ENCODE measurements at places on chromosomes 12 and 14. TPM values are rescaled to one million over a fixed set of nuclear protein-coding genes. Genes with fewer than 3 reads are reported as not detected.

Gene CHPT1
- total RNA-seq, result 57.5 TPM

Gene ERP27
- total RNA-seq, result 0.58 TPM

Gene PROX2
- not detected for total RNA-seq

Gene GDF3
- total RNA-seq, result 0.26 TPM

Gene SP1
- total RNA-seq, result 54.0 TPM

Gene TAS2R14
- 1.7 TPM for total RNA-seq

Gene KRT3
- not detected for total RNA-seq

Gene OAS2
- total RNA-seq, result 6.5 TPM

Gene CD163L1
- total RNA-seq, result 1.3 TPM

Gene KLRB1
- total RNA-seq, result 0.23 TPM

Gene KRT79
- not detected for total RNA-seq

Gene ADGRD1
- total RNA-seq, result 43.0 TPM

Gene LALBA
- total RNA-seq, result not detected

Gene LRTM2
- total RNA-seq, result 0.17 TPM

Gene CACNA2D4
- total RNA-seq, result 0.84 TPM

Gene MIP
- total RNA-seq, result not detected

Gene SLC4A8
- 1.7 TPM for total RNA-seq

Gene JAG2
- 11.3 TPM for total RNA-seq

Gene LRP6
- total RNA-seq, result 26.2 TPM

Gene KRT82
- total RNA-seq, result not detected

Gene LRP1-AS
- not detected for total RNA-seq

Gene BICDL1
- total RNA-seq, result 0.71 TPM

Gene HAL
- total RNA-seq, result not detected

Gene NRL
- 3.0 TPM for total RNA-seq

Gene TSHR
- total RNA-seq, result not detected

Gene TAS2R30
- total RNA-seq, result 5.8 TPM

Gene MIPOL1
- total RNA-seq, result 6.5 TPM

Gene CLEC7A
- total RNA-seq, result 4.6 TPM

Gene KRT72
- total RNA-seq, result not detected

Gene SIX6
- total RNA-seq, result not detected

Gene TMEM233
- 0.50 TPM for total RNA-seq

Gene OVCH1
- not detected for total RNA-seq

Gene TMEM63C
- 0.83 TPM for total RNA-seq

Gene OR9K2
- total RNA-seq, result not detected

Gene CLEC1A
- total RNA-seq, result 3.9 TPM

Gene BATF
- total RNA-seq, result 3.4 TPM

Gene TBX5
- total RNA-seq, result 21.7 TPM

Gene ATL1
- 15.8 TPM for total RNA-seq

Gene COX8C
- not detected for total RNA-seq

Gene SCAF11
- 150 TPM for total RNA-seq

Gene KRT73
- not detected for total RNA-seq

Gene SMIM41
- total RNA-seq, result 26.6 TPM

Gene CEP170B
- 53.9 TPM for total RNA-seq

Gene SRRM4
- not detected for total RNA-seq

Gene MDGA2
- not detected for total RNA-seq

Gene AMIGO2
- total RNA-seq, result 3.7 TPM

Gene SIRT4
- 2.1 TPM for total RNA-seq

Gene ABCD2
- total RNA-seq, result 0.69 TPM

Gene GALNT8
- 2.7 TPM for total RNA-seq

Gene RIPK3
- 3.8 TPM for total RNA-seq

Gene CDKL1
- 17.7 TPM for total RNA-seq

Gene OTOGL
- 1.7 TPM for total RNA-seq

Gene CCDC184
- total RNA-seq, result 0.66 TPM

Gene GAPDH
- 3,578 TPM for total RNA-seq

Gene LRRIQ1
- total RNA-seq, result 0.13 TPM

Gene ERG28
- 6.6 TPM for total RNA-seq

Gene PITPNM2
- total RNA-seq, result 11.2 TPM
